Right lobe of liver (tissue), 6 donors: ENCODE measurements at places on chromosomes 7 and 10. TPM values are rescaled to one million over a fixed set of nuclear protein-coding genes. Genes with fewer than 3 reads are reported as not detected.

The LUC7L2 gene
- total RNA-seq, result 40.0 TPM

The GSTK1 gene
- 239 TPM for total RNA-seq

The NKX1-2 gene
- total RNA-seq, result not detected

- no peak for DNase-seq
Observed at GRCh38 chr10:109992485-109992884, 15.3 kb upstream of the ADD3 start.

DNA sequence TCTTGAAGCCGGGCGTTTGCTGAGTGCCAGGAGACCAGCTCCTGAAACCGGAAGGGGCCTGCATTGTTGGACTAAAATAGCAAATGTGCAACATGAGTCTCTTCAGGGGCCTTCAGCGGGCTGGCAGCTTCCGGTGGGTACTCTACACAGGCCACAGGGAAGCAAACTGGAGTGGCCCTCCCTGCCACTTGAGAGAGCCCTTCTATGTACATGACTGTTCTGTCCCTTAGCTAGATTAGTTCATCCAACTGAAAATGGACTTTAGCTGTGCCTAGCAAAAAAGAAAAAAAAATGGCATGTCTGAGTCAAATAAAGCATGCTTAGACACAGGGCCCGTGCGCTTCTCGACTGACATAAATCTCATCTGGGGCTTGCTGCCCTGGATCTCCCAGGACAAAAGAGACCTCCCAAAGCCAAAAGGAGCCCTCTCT, 115.3 kb upstream of the TCF7L2 start:
- DNase-seq, result no peak

DNA sequence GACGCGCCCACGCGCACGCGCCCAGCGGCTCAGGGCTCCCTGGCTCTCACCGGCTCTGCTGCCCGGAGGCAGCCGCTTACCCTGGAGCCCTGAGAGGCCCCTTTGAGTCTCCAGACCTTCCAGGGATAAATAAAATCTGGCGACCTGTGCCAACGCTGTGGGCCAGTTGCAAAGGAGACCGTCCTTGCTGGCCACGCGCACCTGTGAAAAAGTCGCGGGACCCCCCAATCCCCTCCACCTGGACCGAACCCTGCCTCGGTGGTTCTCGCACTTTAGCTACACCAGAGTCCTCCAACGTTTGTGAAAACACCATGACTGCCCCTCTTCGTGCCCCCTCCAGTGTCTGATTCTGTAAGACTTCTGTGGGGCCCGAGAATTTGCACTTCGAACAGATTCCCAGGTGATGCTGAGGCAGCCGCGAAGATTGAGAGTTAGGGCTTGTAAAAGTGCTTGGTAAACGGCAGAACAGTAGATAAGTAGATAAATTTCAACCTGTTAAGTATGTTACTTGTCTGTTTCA, 102.4 kb upstream of the SVIL start:
- DNase-seq, result no peak

DNA sequence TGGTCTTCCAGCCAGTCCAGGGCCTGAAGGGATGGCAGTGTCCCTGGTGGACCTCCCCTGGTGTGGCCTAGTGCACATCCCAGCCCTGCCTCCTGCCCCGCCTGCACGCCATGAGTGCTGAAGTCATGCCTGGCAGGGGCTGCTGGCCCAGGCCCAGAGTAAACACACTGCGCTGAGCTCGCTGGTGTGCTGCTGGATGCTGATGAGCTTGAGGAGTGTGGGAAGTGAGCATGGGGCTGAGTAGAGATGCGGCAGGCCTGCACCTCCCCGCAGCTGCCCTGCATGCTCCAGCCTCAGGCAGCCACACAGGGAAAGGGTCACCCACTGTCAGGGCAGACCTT, 43.2 kb downstream of the HTRA1 start:
- peak; percentile 88 for DNase-seq

GRCh38 chr10:95644901-95645300, 11.6 kb downstream of the ALDH18A1 start:
- no peak for DNase-seq

DNA sequence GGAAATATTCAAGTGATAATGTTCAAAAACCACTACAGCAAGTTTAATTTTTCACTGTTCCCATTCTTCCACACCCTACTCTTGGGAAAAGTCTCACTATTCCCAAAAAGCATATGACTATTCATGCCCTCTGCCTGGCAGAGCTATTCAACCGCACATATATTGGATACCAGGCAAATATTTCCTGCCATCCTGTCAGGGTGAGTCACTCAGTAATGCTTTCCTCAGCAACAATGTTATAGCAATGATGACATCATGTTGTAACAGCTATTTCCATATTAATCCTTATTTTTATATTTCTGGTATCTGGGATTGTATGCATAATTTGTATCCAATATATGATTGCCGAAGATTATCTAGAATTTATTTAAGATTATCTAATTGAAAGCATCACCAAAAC, 114.0 kb upstream of the PLXDC2 start:
- no peak for DNase-seq

DNA sequence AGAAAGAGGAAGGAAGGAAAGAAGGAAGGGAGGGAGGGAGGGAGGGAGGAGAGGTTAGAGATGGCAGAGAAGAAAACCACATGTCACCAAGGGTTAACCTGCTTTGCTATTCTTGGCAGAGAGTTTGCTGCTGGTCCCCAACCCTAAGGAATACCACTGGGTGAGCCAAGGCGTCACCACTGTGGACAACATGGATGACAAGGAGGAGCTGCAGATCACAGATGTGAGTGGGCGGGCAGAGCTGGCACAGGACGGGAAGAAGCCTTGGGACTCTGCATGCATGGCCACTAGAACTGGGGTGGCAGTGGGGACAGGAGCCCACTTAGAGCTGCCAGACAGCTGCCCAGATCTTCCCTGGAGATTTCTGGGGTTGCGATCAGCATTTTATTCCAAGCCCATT, 17.2 kb upstream of the MYH16 start:
- DNase-seq, result no peak

DNA sequence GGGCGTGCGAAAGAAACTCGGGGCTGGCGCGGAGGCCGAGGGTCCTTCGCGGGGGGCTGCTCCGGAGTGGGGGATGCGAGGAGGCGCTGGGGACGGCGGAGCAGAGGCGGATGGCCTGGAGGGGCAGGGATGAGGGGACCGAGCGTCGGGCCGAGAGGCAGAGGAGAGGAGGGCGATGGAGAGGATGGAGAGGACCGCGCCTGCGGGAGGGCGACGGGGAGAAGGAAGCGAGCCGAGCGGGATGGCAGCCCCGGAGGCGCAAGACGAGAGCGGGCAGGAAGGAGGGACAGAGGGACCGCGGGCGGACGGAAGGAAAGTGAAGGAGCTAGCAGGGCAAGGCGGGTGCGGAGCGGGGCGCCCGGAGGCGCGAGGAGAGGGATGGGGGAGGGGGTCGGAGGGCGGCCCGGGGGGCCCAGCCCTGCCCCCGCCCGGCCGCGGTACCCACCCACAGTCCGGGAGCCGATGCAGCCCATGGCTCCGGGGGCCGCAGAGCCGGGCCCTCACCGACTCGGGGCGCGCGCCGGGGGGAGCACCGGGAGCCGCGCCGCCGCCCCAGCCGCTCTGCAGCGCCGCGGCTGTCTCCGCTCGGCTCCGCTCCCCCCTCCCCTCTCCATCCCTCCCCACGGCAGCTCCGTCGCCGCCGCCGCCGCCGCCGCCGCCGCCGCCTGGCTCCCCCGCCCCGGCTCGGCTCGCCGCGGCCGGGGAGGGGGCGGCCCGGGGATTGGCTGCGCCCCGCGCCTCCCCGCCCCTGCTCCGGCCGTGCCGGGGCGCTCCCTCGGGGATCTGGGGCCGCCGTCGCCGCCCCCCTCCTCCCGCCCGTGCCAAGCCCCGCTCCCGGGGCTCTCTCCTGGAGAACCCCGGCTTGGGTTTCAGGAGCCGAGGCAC, at the start of gene FAM131B:
FAM131B (minus strand) TSS at position 583 of the 885 bp plus-strand sequence; CDS start at position 473, 110 bp downstream.
- no peak for DNase-seq

GRCh38 chr10:84302223-84302622, 26.2 kb upstream of the CCSER2 start:
- no peak for DNase-seq
